Stimulated activated CD8-positive, alpha-beta memory T cell treated with anti-CD3 and anti-CD28 coated beads, Interleukin-2, amount 100 ng/mL, for 48 hours (primary cell): ENCODE measurements at places on chromosomes 2 and 18.

- no peak for DNase-seq
Measured at GRCh38 chr2:221562226-221562625, 9.9 kb downstream of the EPHA4 start.

DNA sequence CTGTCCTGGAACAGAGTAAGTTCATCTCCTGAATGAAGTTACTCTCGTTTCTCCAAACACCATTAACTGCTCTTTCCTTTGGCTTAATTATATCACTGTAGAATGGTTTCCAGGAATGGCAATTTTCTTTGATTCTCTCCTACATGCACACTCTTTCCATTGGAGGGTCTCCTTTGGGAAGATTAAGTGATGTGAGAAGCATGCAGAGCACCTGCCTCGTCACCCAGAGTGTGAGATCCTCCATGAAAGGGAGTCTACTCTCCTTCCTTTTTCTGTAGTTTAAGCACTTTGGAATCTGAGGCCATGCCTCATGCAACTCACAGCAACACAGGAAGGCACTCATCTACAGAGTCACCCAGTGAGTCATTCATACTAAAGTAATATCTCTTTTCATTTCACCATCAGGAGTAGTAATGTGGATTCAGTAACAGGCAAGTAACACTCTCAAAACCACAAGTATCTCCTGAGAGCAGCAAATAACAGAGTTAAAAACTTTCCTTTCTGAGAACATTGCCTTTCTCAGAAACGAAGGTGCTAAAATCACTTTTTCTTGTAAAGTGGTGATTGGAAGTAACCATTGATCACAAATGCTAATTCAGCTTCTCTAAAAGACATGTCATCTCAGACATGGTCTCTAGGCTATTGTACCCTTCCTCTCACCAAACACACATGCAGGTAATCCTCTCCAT, 52.8 kb upstream of the IL1RL1 start:
- DNase-seq, result no peak

- DNase-seq, result no peak
Measured at GRCh38 chr2:240524963-240525718, 32.6 kb downstream of the ANKMY1 start.

GRCh38 chr2:8121022-8121825, 560.6 kb upstream of the ID2 start:
- no peak for DNase-seq

GRCh38 chr2:73075477-73076373, 4.2 kb upstream of the SFXN5 start:
- no peak for DNase-seq

DNA sequence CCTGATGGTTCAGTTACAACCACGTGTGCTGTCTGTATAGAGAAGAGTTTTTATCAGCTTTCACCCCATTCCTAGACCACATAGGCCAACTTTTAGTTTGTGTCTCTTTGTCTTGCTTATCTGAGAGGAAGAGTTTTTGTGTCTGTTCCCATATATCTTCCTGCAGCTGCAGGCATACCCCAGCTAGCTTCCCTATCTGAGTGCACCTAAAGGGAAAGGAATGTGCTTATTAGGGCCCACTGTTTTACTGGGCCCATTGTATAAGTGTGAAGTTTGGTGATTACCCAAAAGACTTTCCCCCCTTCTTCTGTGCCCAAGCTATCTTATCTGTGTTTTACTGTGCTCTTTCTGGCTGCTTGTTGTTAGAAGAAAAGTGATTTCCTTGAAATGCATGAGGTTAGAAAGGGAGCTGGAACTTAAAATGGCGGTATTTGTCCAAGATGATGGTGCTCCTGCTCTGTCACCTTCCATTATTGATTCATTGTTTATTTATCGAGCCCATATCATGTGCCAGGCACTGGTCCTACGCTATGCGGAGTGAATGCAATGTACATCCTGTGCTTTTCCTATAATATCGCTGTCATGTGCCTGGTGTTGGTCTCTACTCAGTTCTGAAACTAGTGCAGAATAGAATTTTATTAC, 57.2 kb downstream of the NYAP2 start:
- no peak for DNase-seq

DNA sequence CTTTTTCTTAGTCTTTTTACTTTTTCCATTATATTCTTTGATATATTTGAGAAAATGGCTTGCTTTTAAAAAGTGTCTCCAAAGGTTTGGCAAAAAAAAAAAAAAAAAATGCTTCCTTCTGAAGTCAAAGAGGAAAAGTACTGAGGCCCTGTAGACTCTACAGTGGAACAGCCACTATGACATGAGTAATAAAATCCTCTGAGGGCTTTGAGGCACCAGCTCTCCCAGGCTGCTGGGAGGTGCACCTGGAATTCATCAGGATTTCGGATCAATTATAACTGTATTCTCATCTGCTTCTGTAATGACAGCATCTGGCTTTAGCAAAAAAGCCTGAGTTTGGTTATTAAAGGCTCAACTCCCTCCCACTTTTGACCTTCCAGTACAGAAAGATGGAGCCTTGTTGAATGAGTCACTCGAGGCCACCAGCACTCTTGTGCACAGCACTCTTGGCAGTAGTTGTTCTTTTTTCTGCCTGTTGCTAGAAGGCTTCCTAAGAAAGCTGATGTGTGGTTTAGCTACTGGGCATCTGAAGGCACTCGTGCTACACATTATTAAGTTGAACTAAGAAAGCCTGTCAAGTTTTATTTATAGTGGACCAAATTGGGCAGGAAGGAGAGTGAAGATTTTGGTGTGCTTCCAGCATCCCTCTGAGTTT, 131.3 kb downstream of the PRPF40A start:
- DNase-seq, result no peak

DNA sequence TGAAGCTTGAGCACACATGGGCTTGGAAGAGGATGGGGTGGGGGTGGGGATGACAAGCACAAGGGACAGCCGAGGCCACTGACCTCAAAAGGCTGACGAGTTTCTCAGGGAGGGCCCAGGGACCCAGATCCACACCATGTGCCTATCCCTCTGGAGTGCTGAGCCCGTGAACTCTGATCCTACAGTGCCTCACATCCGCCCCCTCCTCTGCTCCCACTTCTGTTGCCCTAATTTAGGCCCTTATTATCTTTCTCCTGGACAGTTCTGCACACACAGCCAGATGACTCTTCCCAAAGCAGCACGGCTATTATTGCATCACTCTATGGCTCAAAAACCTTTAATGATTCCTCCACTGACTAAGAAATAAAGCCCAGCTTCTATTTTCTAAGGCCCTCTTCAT, 24.8 kb downstream of the CYRIA start:
- DNase-seq, result no peak

- no peak for DNase-seq
Measured at GRCh38 chr2:208350610-208351009, 56.0 kb upstream of the PTH2R start.

DNA sequence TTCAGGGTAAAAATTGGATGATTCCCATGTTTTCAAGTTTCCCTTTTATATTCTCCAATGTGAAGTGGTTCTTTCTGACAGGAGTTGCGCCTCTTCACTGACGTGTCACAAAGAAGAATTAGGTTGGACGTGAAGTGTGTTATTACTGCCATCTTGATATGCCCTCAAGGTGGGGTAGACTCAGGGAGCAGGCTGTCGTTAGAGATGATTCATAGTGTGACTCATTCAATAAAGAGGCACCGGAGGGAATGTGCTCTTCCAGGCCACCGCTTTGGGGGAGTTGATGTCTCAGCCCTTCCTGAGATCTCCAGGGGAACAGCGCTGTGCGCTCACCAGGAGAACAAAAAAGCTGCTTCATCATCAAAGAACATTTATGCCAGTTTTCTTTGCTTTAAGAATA, 3.6 kb upstream of the DGKD start:
- no peak for DNase-seq

DNA sequence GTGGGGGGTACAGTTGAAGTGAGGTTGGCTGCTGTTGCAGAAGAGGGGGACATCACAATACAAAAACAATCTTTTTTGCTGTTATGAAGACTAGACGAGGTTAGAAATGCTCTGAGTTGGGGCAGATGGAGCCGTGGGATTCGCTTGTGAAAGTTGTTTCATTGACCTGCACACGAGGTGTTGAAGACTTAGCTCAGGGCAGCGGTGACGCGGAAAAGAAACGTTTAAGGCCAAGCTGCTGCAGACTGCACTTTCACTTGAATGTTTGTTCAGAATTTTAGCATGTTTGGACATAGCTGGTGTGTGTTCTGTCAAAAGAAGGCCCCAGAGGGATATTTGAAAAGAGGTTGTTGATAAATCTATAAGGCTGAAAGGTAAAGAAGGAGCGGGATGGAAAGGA, 46.3 kb downstream of the MTCL1 start:
- DNase-seq, result no peak

DNA sequence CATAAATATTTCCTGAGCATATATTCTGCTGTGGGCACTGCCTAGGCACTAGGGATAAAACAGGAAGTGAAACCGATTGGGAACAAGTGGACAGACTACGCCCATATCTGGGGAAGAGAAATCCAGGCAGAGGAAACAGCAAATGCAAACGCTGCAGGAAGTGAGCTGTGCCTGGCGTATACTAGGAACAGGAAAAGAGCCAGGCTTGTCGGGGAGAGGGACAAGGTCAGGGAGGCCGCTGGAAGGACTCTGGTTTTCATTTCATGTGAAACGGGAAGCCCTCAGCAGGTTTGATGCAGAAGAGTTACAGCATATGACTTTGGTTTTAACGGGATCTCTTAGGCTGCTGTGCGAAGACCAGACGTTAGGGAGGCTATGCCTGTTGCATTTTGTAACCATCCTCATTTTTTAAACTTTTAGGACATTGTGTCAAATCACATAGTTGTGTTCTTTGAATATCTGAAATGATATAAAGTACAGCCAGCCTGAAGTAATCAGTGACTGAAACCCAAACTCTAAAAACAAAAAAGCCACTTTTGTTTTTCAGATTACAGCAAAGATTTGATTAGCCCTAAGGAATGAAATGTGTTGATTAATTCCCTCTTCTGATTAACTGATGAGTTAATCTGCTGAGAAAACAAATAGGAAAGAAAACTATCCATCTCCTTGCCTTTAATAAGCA, 110.2 kb upstream of the PIEZO2 start:
- DNase-seq, result no peak

DNA sequence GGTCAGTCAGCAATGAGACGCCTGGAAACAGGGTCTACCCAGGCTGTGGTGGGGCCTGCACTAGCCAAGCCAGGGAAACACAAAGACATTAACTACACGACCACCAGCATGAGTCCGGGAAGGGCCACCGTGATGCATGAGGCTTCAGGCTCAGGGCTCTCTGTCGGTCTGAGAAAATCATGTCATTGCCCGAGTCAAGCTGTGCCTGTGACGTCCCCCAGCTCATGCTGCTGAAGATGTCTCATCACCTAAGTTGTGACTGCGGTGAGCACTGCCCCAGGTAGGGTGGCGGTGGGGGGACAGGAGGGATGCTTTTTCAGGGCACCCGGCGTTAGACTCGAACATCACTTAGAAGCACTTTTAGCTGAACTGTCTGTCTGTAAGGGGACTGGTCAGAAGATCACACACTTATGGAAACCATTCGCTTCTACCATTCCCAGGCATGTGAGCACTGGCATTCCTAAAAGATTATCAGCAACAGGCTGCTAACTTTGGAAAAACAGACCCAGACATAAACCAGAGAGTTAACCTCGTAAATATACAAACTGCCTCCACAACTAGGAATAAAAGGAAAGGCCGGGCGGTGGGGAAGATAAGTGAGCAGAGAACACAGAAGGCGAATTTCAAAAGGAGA, 234.5 kb downstream of the HDAC4 start:
- no peak for DNase-seq

DNA sequence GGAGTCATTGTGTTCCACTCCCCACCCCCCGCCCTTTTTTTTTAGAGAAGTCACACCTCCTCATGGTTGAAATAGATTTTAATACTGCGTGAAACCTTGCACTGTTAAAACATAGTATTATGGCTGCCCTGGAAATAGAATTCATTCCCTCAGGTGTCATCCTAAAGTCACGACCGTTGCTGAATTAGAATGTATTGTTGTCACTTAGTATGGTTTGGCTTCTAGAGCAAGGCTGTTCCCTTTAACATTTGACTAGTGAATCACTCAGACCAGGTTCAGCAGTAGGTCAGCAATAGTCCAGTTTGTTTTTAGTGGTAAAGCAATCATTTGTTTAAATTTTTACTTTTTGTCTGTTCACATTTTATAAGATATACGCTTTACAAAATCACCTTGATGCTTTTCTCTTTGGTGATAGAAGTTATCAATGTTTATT, 1.2 kb downstream of the BABAM2 start:
- no peak for DNase-seq

DNA sequence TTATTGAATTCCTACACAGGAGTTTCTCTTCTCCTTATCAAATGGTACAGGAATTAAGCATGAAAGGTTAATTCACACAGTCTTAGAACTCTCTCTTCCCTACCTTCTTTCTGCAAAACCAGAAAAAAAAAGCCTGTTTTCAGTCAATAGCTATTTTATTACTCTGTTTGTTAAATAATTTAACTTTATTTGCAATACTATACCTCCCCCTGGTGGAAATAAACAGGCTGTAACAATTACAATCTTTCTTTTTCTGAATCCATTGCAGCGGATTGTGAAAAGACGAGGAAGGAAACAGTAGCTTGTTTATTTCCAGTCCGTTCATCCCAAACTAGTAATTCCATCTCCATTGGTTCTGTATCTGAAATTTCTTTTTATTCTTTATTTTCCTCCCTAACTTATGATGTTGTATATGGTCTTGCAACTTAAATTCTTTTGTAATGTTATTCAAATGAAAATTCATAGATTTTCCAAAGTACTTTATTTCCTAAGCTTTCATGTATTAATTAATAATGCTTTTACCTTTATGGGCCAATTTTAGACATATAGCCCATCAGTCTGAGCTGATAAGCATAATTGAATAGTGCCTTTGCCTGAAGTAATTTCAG, 165.2 kb downstream of the SH3BP4 start:
- DNase-seq, result no peak

DNA sequence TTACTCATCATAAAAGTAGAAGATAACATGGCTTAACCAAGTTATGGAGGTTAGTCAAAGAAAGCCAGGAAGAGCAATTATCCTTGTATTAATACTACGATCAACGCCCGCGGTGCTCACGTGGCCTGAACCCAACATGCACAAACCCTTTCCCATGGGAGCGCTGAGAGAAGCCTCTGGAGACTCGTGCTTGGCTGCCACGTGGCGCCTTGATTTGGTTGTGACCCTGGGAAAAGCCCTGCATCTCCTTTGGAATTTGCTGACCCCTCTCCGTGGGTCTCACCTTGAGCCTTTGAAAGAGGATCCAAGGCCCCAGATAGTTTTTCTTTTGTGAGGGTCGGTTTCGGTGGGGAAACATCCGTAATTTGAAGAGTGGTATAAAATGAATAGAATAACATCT, 255.6 kb downstream of the DCDC2C start:
- DNase-seq, result no peak
